Activated T-cell treated with anti-CD3 and anti-CD28 coated beads, Interleukin-2, amount 50 U/mL, for 4 hours (primary cell): ENCODE measurements at places on chromosomes 2 and 18. TPM values are rescaled to one million over a fixed set of nuclear protein-coding genes. Genes with fewer than 3 reads are reported as not detected.

The DHRS9 gene
- total RNA-seq = 3.9 TPM

The DSEL gene
- 0.41 TPM for total RNA-seq

The IL1B gene
- total RNA-seq = 1.6 TPM

The SCRN3 gene
- total RNA-seq = 14.4 TPM

The KCNG2 gene
- total RNA-seq = not detected

The EPAS1 gene
- total RNA-seq = 7.0 TPM

The TMEM178A gene
- total RNA-seq = not detected

The NYAP2 gene
- 0.11 TPM for total RNA-seq

The CPO gene
- not detected for total RNA-seq

The TMEM247 gene
- total RNA-seq = not detected

The IL1RL1 gene
- 0.58 TPM for total RNA-seq

The BIN1 gene
- 32.7 TPM for total RNA-seq

The CFC1 gene
- total RNA-seq = not detected

The SIX3 gene
- total RNA-seq = not detected

The FSIP2 gene
- total RNA-seq = not detected

The ZSWIM2 gene
- not detected for total RNA-seq

The BOLL gene
- not detected for total RNA-seq

The DPP4 gene
- 15.6 TPM for total RNA-seq

The APCDD1 gene
- total RNA-seq = not detected

The EML6 gene
- total RNA-seq = 0.55 TPM

The PSD4 gene
- total RNA-seq = 172 TPM

The SERPINB10 gene
- total RNA-seq = 0.27 TPM

The PSMA8 gene
- total RNA-seq = 2.1 TPM

The GDF7 gene
- not detected for total RNA-seq

The RALB gene
- total RNA-seq = 17.5 TPM

The THADA gene
- 50.3 TPM for total RNA-seq

The VSNL1 gene
- total RNA-seq = not detected

The TTR gene
- total RNA-seq = 0.30 TPM

The SCLY gene
- total RNA-seq = 46.4 TPM

The AFF3 gene
- 2.1 TPM for total RNA-seq

The SPHKAP gene
- not detected for total RNA-seq

The OSBPL6 gene
- 0.53 TPM for total RNA-seq

The ACVR1C gene
- 0.49 TPM for total RNA-seq

The NTSR2 gene
- not detected for total RNA-seq
